Upper lobe of right lung (tissue), 1 donor: ENCODE measurements at places on chromosomes 2 and 18. TPM values are rescaled to one million over a fixed set of nuclear protein-coding genes. Genes with fewer than 3 reads are reported as not detected.

- no peaks in the 10 kb centered on the region for H3K4me1 ChIP-seq
- DNase-seq = no peak
- no peak overlapping the region for H3K4me3 ChIP-seq
- H3K36me3 ChIP-seq = no peaks in the 10 kb centered on the region
- H3K27ac ChIP-seq = no peak overlapping the region
Observed at GRCh38 chr18:30404422-30404821, 638.1 kb downstream of the DSC3 start.

GRCh38 chr2:150027164-150027563 lies 439.6 kb upstream of the MMADHC start:
- no peak overlapping the region for H3K27ac ChIP-seq
- no peaks in the 10 kb centered on the region for H3K36me3 ChIP-seq
- peaks cover 6% of the 10 kb centered on the region for H3K4me1 ChIP-seq
- H3K4me3 ChIP-seq = no peak overlapping the region
- no peaks in the 10 kb centered on the region for H3K27me3 ChIP-seq

DNA sequence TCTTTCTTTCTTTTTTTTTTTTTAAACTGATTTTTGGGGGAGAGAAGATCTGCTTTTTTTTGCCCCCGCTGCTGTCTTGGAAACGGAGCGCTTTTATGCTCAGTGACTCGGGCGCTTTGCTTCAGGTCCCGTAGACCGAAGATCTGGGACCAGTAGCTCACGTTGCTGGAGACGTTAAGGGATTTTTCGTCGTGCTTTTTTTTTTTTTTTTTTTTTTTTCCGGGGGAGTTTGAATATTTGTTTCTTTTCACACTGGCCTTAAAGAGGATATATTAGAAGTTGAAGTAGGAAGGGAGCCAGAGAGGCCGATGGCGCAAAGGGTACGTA lies 587 bp downstream of the MEIS1 start:
- no peak for DNase-seq
- H3K27ac ChIP-seq = peak overlapping the region; percentile 93
- H3K27me3 ChIP-seq = peaks cover 30% of the 10 kb centered on the region

GRCh38 chr2:47785986-47786385 lies 3.0 kb downstream of the MSH6 start:
- no peaks in the 10 kb centered on the region for H3K27me3 ChIP-seq
- no peak overlapping the region for H3K27ac ChIP-seq
- peaks cover 20% of the 10 kb centered on the region for H3K4me1 ChIP-seq
- no peak for DNase-seq
- no peak overlapping the region for H3K4me3 ChIP-seq

- no peaks in the 10 kb centered on the region for H3K27me3 ChIP-seq
- H3K4me3 ChIP-seq = no peak overlapping the region
- no peak overlapping the region for H3K27ac ChIP-seq
Observed at GRCh38 chr2:164667566-164667965, 46.3 kb upstream of the GRB14 start.

DNA sequence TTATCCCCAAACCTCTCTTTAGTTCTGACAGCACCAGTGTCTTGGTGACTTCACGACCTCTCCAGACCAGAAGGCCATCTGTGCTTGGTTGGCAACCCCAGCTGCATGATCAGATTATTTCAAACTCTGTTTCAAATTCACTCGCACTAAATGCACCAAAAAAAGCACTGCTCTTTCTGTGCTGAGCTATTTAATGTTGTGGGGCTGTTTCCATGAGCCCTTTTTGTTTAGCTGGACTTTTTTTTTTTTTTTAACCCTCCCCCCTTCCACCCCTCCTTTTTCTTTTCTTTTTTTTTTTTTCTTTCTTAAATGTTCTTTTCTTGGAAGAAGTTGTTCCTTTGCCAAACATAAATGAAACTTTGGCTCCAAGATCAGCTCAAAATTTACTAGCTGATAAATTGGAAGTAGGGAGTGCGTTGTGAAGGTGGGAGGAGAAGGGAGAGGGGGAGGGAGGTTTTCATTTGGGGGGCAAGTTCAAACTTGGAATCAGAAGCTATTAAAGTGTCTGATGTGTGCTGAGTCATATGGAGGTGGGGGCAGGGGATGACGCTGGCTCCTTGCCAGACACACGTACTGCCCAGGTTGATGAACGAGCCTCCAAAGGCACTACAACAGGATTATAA lies 543.0 kb upstream of the TNP1 start:
- H3K4me1 ChIP-seq = no peaks in the 10 kb centered on the region
- H3K36me3 ChIP-seq = no peaks in the 10 kb centered on the region
- no peaks in the 10 kb centered on the region for H3K27me3 ChIP-seq
- no peak overlapping the region for H3K27ac ChIP-seq

- no peaks in the 10 kb centered on the region for H3K27me3 ChIP-seq
- peak overlapping the region; percentile 13 for H3K27ac ChIP-seq
- no peak overlapping the region for H3K4me3 ChIP-seq
- H3K36me3 ChIP-seq = peaks cover 5% of the 10 kb centered on the region
- H3K4me1 ChIP-seq = no peaks in the 10 kb centered on the region
Observed at GRCh38 chr18:48622911-48623431, 84.1 kb downstream of the CTIF start.

PIGN gene
- total RNA-seq = 25.2 TPM

LBH gene
- total RNA-seq = 272 TPM

PAIP2B gene
- total RNA-seq = 6.3 TPM

TRIB2 gene
- total RNA-seq = 50.7 TPM
